Activated CD4-positive, alpha-beta T cell treated with anti-CD3 and anti-CD28 coated beads, Interleukin-10, Interleukin-2, amounts not matched to agents 100 ng/mL and 50 ng/mL, durations not matched to agents 16 hours and 8 hours (primary cell): ENCODE measurements at places on chromosomes 7 and 10.

GRCh38 chr7:112855227-112855626 lies 65.0 kb upstream of the TMEM168 start:
- DNase-seq = no peak

DNA sequence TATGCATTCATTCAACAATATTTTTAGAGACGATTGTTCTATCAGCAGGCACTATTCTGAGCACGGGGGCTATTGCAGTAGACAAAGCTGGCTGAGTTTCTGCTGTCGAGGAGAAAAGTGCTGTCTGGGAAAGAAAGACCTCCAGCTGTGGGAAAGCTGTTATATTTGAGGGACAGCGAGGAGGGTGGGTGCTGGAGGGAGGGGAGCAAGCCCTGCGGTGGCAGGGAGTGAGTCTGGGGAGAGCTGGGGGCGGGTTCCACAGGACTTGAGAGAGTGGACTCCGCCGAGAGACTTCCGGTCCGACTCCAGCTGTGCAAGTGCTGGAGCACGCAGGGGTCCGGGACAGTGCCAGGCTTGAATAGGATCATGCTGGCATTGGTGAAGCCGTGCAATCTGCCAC lies 602.1 kb upstream of the FOXK1 start:
- DNase-seq = no peak

DNA sequence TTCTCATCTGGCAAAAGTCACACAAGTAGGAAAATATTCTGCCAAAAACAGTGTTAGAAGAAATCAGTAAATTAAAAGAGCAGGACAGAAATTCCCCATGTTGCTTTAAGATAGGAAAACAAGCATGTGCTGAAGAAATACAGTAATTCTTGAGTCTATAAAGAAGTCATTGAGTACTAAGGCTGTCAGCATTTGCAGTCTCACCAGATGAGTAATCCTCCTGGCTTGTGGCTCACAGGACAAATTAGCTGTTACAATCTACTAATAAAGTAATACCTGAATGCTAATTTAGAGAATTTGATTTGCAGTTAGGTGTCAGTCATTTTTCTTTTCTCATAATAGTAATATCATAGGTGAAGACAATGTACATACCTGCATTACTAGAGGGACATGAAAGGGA lies 1158.9 kb upstream of the CELF2 start:
- DNase-seq = no peak

- DNase-seq = no peak
Measured at GRCh38 chr10:24790599-24790998, 66.9 kb upstream of the ARHGAP21 start.

- no peak for DNase-seq
Measured at GRCh38 chr7:25402532-25402931, 174.2 kb upstream of the NPVF start.

DNA sequence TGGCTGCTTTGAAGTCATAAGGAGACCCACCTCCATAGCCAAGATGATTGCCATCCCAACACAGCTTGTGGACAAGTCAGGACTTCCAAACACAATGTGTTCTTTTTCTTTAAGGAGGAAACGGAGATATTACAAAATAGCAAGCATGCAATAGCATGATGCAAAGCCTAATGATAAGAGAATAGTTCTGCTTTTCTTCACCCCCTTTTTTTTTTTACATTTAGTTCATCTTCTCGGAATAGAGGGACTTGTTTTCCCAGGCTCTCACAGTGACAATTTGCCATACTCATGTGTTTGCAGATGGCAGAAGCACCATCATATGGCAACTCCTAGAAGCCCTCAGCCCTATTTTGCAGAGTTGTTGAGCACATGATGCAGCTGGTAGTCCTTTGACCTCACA lies 119.8 kb downstream of the ITGB8 start:
- DNase-seq = no peak

DNA sequence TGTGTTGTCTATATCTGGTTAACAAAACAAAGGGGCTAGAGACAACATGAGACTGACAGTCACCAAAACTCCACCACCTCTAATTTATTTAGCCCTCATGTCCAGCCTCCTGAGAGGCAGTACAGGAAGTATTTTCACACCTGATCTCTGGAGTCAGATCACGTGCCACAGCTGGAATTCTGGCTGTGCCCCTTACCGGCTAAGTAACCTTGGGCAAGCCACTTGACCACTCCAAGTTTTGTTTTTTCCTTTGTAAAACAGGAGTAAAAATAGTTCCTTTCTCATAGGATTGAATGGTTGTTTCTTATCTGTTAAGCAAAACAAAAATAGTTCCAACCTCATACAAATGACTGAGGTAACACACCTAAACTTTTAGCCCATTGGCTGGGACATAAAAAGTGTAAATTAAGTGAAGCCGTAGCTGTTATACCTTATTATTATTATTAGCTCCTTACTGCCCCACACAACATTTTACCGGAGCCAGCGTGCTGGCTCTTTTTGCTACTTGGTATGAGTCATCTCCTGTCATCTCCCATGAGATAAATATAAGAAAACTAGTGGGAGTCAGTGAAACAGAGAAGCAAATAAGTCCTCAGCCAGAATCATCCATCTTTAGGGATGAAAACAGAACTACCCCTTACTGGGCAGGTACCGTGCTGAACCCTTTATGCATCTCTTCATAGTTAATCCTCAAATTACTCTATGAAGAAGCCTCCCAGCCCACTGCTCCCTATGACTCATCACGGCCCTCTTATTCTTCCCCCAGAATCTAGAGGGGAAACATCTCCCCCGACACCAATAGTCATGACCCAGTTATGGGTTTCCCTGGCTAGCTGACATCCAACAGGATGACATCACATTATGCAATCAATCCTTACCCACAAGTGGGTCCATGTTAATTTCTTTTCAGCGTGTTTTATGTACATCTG lies 44.9 kb downstream of the PPP1R3C start:
- no peak for DNase-seq

DNA sequence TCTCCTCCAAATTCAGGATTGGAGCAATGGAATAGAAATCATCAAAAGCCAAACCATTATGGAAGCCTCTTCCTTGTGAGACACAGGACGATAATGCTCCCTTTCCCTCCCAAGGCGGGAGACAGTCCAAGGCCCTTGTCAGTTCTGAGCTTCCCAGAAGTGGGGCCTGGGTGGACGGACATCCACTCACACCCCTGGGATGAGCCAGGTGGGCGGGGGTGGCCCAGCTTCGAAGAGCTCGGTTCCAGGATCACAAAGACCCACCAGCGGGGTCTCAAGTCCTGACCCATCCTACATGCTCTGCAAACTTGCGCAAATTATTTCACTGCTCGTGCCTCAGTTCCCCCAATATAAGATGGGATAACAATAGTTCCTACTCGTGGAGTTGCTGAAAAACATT lies 10.1 kb upstream of the FOXL3 start:
- no peak for DNase-seq

- DNase-seq = no peak
Measured at GRCh38 chr10:120131183-120131582, 238.7 kb downstream of the SEC23IP start.

DNA sequence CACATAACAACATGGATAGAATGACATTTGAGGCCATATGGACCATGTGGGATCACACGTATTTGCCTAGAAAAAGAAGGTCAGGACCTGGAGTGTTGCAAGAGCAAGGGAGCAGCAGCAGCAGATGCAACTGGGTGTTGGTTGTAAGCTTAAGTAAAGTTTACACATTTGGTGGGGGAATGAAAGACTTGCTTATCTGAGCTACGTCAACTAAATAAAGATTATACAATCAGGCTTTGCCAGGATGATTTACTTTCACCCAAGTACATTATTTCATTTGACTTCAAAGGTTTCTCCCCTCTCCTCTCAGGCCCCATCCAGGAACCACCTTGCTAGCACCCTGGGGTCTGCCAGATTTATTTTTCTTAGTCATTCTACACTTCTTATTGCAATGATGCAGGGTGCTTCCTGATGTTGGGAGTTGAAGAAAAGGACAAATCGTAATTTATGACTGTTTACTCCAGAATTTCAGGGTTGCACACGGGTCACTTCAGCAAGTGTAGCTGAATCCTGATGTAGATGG lies 591.9 kb upstream of the IGFBP3 start:
- no peak for DNase-seq

GRCh38 chr7:19439517-19439916 lies 269.3 kb downstream of the POLR1F start:
- DNase-seq = no peak

GRCh38 chr10:77925410-77925794 lies 1.2 kb downstream of the DLG5 start:
- DNase-seq = no peak

DNA sequence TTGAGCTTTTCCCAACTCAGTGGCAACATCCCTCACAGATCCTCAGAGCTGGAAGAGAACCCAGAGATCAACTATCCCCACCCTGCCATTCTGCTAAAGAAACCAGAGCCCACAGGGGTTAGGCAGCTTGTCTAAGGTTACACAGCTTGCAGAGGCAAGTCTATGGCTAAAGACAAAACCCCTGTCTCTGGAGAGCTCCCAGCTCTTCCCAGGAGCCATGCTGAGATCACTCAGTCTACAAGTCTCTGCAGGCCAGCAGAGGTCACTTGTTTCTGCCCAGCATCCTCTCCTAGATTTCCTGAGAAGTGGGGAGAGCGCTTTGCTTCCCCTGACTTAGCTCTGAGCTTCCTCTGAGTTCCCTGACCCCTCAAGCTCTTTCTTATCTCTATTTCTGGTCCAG lies 28.5 kb upstream of the LOXL4 start:
- DNase-seq = no peak
